Activated T-helper 2 cell treated with anti-CD3 and anti-CD28 coated beads, Interferon-gamma antibody, Interleukin-2, Interleukin-4, amounts not matched to agents 10 μg/mL and 5 μg/mL and 100 μg/mL, durations not matched to agents 14 hours and 24 hours and 36 hours (primary cell): ENCODE measurements at places on chromosomes 4 and X.
A peak's percentile ranks its signal among the peaks of the same experiment; 100 is the strongest.

DNA sequence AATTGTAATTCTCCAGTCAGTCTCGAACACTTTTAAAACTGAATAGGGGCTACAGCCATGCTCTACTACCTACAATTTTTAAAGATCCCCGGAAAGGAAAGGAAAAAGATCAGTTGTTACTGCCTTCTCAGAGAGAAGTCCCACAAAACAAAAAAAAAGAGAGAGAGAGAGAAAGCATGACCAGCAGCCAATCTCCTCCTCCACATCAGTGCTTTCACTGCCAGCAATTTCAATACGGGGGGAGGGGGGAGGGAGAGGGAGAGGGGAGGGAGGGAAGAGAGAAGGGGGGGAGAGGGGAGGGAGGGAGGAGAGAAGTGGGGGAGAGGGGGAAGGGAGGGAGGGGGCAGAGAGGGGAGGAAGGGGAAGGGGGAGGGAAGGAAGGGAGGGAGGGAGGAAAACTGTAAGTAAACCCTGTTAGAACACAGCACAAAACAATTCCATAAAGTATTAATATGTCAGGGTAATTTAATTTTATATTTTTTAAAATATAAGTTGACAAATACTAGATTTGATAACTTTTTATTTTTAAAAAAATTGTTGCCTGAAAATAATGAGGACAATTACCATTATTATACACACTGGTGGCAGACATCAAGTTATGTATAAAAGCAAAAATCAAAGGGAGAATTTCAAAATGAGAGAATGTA lies 108.0 kb downstream of the LRBA start:
- DNase-seq = no peak

GRCh38 chrX:151984902-151985301 lies 10.4 kb upstream of the GABRE start:
- DNase-seq = no peak

- DNase-seq = no peak
Measured at GRCh38 chr4:114870987-114871386, 242.4 kb downstream of the NDST4 start.

DNA sequence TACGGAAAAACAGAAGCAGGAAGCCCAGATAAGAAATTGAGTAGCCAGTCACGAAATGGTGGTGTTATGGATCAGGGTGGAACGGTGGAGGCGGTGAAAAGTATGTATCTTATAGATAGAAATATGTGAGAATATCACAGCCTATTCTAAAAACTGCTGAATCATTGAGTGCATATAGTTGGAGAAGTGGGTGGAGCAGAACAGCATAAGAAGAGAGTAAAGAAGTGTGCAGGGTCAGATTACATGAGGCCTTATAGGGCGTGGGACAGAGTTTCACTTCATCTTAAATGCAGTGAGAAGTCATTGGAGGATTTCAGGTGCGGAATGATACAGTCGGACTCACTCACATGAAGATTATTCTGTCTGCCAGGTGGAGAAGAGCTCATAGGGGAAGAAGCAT lies 293.1 kb downstream of the TRIML1 start:
- no peak for DNase-seq

DNA sequence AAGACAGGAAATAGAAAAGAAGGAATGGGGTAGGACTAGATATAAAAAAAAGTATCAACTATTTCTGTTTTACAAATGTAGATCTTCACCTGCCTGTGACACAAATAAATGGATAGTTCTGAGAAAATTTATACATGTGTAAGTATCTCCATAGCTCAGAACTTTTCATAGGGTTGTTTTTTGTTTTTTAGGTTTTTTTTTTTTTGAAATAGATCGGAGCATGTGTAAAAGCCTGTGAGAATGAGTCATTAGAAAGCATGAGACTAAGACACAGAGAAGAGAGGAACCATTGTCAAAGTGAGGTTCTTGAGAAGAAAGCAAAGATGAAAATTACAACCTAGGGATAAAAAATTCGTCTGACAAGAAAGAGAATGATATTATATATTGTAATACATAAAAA lies 481.6 kb downstream of the PABPC4L start:
- DNase-seq = no peak

- no peak for DNase-seq
Measured at GRCh38 chr4:5773271-5773555, 62.2 kb downstream of the EVC start.

GRCh38 chrX:149129767-149130166 lies 375.3 kb downstream of the IDS start:
- DNase-seq = no peak

DNA sequence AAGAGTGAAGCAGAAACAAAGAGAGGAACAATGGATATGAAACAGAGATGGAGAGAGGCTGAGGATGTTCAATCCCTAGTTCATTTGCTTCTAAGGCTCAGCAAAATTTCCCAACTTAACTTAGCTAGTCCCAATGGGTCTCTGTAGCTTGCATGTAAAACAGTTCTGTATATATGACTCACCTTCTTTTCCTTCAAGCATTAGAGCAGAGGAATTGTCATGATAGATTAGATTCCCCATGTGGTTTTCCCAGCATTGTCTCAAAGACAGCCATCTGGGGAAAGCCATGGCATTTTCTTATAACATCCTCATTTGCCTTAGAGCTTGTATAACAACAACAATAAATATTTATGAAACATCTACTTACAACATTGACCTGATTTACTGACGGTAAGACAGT lies 93.9 kb upstream of the GATB start:
- DNase-seq = no peak

GRCh38 chr4:151408380-151408629 lies 671 bp upstream of the FHIP1A start:
- no peak for DNase-seq

DNA sequence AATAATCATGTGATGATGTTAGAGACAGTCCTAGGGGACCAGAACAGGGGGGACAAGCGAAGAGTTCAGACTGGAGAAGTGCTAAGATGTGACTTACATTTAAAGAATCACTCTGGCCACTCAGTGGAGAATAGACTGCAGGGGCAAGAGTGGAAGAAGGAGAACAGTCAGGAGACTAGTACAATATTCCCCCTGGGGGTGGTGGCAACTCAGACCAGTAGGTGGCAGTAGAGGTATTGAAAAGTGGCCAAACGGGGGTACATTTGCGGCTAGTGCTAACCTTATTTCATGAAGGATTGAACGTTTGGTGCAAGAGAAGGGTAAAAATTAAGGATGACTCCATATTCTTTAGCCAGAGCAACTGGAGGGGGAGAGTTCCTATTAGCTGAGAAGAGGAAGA lies 2.7 kb upstream of the BMX start:
- DNase-seq = peak; percentile 11

DNA sequence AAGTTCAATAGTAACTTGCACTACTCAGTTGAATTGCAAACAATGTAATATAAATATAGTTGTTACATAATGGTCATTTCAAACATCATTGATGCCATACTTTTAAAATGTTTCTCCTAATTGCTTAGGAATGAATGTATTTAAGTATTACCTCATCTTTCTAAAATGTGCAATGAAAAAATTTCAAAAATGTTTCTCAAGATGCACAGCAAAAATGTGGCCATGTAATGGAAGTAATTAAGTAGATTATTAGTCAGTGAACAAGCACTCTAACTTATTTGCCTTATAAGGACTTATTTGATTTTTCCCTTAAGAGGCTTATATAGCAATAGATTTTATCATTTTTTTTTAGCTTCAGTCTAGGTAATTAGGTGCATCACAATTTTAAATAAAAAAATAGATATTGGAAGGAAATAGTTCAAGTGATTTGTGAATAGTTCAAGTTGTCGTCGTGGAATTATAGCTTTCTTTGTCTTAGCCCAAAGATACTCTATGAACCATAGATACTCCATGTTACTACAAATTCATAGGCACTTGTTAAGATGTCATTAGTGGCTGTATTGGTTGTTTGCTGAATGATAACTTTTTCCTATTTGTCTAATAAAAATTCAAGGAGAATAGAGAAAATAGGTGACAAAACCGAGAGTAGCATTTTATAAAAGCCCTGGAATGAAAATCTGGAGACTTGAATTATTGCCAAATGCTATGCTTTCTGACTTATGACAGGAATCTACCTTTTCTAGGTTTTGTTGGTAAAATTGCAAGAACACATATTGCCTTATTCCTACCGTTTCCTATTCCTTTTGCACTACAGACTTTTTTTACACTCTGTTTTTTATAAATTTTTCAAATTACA lies 118.5 kb downstream of the TLL1 start:
- no peak for DNase-seq

DNA sequence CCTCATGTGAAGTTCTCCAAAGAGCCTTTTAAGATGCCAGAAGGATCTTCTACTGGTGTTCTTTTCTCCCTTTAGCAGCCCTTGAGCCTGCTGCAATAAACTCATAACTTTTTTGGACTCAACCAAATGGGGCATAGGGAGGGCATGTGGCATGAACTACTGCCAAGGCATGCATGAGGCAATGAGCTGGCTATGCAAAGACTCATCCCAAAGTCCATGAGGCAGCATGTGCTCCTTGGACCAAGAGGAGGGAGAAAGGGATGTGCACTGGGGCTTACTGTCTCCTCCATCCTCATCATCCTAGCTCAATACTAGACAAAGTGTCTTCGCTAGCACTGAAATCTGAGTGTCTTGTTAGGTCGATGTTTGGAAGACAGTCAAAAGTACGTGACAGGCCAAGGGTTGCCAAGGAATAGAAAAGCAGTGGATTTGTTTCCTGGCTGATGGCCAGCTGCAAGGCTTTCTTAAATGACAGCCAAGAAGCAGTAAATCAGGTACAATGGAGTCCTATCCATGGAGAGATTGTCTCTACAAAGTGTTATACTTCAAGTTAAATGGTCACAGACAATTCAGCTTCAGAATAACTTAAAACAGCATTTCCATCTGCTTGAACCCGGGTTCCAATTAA lies 44.5 kb upstream of the ATXN3L start:
- DNase-seq = no peak

- no peak for DNase-seq
Measured at GRCh38 chr4:177582992-177583391, 140.8 kb upstream of the AGA start.

DNA sequence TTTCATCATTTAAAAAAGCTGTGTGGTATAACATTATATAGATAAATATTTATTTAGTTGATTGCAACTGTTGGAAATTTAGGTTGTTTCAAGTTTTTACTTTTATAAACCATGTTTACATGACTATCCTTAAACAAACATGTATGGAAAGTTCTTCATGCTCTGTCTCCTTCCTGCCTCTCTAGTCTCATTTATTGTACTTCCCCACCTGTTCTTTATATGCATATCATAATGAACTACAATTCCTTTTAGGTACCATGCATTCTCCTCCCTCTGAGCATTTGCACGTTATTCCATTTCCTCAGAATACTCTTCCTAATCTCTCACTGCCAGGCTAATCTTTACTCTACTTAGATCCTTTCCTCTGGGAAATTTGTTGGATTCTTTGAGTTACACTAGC lies 16.9 kb upstream of the ADH6 start:
- DNase-seq = no peak

- DNase-seq = peak; percentile 76
Measured at GRCh38 chrX:154534526-154535322, 11.9 kb downstream of the G6PD start.

DNA sequence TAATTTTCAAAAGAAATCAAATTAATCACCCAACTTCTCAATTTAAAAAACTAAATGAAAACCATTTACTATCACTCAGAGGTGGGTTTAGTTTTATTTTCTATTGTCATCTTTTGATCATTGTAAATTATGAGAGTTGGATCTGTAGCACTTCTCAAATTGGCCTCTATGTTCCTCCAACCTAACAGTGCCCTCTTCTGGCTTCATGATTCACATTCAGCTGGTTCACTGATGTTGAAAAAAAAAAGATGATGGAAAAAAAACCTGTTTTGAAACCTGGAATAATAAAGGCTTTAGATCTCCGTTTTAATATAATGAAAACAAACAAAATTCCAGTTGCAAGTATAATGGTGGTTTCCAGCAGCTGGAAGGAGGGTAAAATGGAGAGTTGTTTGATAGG lies 2.4 kb upstream of the NBDY start:
- DNase-seq = peak; percentile 9

DNA sequence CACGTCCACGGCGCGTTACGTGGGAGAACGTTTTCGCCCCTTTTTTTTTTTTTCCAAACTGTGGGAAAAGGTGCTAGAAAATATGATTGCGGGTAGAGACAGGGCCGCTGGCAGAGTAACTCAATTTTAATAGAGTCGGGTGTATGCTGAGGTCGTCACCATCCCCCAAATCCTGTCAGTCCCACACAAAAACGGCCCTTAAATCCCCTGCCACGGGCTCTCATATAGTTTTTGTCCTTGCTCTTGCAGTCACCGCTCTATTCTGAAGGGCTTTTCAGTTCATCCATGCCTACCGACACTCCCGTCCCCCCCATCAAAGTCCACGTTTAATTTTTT lies 796 bp upstream of the MED14 start:
- no peak for DNase-seq

DNA sequence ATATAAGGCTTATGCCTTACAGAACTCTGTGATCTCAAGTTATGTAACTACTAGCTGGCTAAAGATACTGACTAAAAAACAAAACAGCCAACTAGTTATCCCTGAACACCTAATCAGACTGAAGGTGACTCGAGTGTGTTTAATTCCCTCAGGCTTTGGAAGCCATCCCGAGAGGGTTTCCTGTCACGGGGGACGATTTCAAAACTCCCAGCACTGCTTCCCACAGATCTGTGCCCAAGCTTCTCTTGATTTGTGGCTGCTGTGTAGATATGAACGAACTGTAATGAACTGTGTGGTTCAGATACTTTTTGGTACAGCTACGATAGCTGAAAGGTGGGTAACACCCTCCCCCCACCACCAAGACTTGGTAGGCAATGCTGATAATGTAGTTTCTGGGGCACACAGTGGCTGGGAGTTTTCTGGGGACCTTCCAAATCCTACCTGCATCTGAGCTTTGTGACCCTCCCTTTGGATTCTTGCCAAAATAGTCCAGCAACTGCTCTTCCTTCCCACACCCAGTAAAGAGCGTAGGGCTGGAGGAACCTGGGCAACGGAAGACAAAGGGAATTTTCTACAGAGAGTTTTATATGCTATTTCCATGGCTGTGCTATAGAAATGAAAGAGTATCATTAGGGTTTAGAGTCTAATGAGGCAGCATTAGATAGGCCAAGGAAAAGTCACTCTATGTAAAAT lies 148.8 kb downstream of the MGST2 start:
- DNase-seq = no peak

DNA sequence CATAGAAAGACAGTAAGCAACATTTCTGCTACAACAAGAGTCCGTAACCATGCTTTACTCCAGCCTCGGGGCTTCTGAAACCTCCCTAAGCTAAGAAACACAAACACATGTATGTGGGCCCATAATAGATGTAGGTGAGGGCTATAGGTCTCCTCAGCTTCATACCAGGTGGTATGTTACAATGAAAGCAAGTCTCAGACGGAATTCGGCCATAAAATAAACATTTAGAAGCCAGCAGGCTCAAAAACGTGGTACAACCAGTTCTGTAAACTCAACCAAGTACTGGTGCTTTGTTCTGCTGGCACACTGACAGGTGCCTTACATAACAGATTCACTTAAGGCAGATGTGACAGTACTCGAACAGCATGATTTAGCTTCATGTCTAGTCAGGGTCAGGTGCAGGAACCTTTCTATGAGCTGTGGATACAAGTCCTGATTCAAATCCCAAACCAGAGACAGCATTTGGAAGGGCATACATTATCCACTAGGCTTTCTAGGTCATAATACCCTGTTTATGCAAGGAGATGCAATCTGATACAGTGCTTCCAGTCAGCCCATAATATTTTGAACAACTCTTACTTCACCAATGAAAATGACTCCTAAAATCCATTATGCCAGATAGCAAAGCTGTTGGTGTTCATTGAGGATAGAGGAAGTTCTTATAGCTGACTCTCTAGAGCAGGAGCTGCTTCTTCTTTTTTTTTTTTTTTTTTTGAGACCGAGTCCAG lies 113.8 kb upstream of the ENPP6 start:
- DNase-seq = no peak
